ENCODE measurements at places on chromosomes 5 and 9. TPM values are rescaled to one million over a fixed set of nuclear protein-coding genes. Genes with fewer than 3 reads are reported as not detected.

DNA sequence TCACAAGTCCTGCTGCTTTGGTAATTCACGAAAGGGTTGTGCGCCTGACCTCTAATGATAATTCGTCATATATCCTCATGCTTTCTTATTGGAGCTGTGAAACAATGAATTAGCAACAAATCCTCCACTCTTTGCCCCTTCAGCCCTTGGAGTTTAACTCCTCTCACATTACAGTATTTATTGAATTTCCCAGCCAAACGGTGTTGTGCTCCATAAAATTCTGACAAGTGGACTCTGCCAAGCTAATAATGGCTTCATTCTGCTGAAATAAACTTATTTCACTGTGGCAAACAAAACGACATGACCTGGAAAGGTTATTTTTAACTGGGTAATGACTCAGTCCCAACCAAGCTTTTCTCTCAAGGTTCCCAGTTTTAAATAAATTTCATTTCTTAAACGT lies 984.4 kb upstream of the DMAC1 start:
- H3K4me1 ChIP-seq: no peaks in the 10 kb centered on the region
- no peak overlapping the region for H3K4me3 ChIP-seq
- no peaks in the 10 kb centered on the region for H3K27me3 ChIP-seq
- no peaks in the 10 kb centered on the region for H3K36me3 ChIP-seq

GRCh38 chr9:133119846-133120500 lies 1.1 kb downstream of the RALGDS start:
- DNase-seq: no peak
- H3K36me3 ChIP-seq: no peaks in the 10 kb centered on the region
- peaks cover 62% of the 10 kb centered on the region for H3K4me1 ChIP-seq
- H3K27ac ChIP-seq: peak overlapping the region; percentile 74

GRCh38 chr5:92678640-92679039 lies 902.4 kb downstream of the NR2F1-AS1 start:
- H3K27ac ChIP-seq: no peak overlapping the region
- no peak overlapping the region for H3K4me3 ChIP-seq
- no peaks in the 10 kb centered on the region for H3K4me1 ChIP-seq
- no peak for DNase-seq

GRCh38 chr5:51384281-51384840 lies 1.1 kb downstream of the ISL1 start:
- no peak overlapping the region for H3K27ac ChIP-seq
- H3K27me3 ChIP-seq: peaks cover 24% of the 10 kb centered on the region
- no peak for DNase-seq
- H3K4me3 ChIP-seq: no peak overlapping the region
- no peaks in the 10 kb centered on the region for H3K36me3 ChIP-seq

DNA sequence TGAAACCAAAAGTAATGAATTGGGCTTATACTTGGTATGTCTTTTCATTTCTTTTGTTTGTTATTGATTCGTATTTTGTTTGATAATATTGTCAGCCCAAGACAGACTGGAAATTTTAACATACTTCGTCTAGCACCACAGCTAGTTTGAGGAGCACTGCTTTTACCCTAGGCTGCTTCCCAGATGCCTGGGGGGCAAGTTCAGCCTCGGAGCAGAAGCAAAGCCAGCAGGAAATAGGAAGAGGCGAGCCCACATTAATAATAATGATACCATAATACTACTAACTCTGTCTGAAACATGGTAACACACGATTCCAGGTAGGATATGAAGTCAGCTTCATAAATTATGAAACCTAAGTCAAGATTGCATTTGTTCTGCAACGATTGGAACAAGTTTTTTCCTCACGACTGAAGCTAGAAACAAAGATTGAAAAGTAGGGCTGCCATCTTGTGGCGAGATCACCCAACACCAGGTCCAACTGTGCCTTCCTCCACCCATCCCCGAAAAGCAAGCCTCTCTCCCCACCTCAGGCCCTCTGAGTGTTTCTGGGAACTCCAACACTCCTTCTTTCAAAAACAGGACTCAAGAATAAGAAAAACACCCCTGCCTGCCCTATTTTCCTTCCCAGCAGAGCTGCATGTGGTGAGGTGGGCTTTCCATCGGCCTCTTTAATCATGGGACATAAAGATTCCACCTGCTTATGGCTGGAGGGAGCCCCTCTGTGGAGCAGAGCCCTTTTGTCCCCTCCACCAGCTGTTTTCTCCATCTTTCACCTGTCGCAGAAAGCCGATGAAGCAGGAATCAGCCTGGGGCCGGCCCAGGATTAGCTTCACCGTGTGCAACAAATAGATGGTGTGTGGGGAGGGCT lies 236.4 kb downstream of the CAAP1 start:
- no peak overlapping the region for H3K4me3 ChIP-seq
- no peaks in the 10 kb centered on the region for H3K27me3 ChIP-seq
- H3K27ac ChIP-seq: no peak overlapping the region
- H3K36me3 ChIP-seq: no peaks in the 10 kb centered on the region
- no peaks in the 10 kb centered on the region for H3K4me1 ChIP-seq

GRCh38 chr5:39461007-39461682 lies 36.4 kb upstream of the DAB2 start:
- no peaks in the 10 kb centered on the region for H3K36me3 ChIP-seq
- H3K4me1 ChIP-seq: no peaks in the 10 kb centered on the region
- no peak for DNase-seq
- H3K4me3 ChIP-seq: no peak overlapping the region
- H3K27me3 ChIP-seq: no peaks in the 10 kb centered on the region
- H3K27ac ChIP-seq: no peak overlapping the region

- H3K27me3 ChIP-seq: no peaks in the 10 kb centered on the region
- H3K4me3 ChIP-seq: no peak overlapping the region
- H3K4me1 ChIP-seq: no peaks in the 10 kb centered on the region
- H3K36me3 ChIP-seq: no peaks in the 10 kb centered on the region
Observed at GRCh38 chr5:56026863-56027300, 32.1 kb upstream of the IL6ST start.

DNA sequence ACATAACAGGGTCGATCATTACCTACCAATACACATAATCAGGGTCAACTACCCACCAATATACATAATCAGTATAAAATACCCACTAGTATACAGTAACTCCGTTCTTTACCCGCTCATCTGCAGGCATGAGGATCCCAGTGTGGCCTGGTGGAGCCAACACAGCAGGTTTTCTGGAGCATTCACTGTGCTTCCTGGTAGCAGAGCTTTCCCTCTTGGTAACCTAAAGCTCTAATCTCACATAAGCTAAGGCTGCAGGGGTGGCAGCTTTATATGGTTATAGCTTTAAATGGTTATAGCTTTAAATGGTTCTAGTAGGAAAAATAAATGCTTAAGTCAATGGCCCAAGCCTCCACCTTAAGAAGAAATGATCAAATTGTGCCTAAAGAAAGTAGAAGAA lies 11.9 kb downstream of the LCN1 start:
- H3K27ac ChIP-seq: no peak overlapping the region
- H3K4me3 ChIP-seq: no peak overlapping the region
- H3K4me1 ChIP-seq: no peaks in the 10 kb centered on the region
- H3K36me3 ChIP-seq: no peaks in the 10 kb centered on the region
- DNase-seq: no peak

- no peak overlapping the region for H3K4me3 ChIP-seq
- no peak for DNase-seq
- no peaks in the 10 kb centered on the region for H3K36me3 ChIP-seq
- H3K27me3 ChIP-seq: no peaks in the 10 kb centered on the region
- no peak overlapping the region for H3K27ac ChIP-seq
Observed at GRCh38 chr9:95587021-95587964, 70.5 kb upstream of the PTCH1 start.

DNA sequence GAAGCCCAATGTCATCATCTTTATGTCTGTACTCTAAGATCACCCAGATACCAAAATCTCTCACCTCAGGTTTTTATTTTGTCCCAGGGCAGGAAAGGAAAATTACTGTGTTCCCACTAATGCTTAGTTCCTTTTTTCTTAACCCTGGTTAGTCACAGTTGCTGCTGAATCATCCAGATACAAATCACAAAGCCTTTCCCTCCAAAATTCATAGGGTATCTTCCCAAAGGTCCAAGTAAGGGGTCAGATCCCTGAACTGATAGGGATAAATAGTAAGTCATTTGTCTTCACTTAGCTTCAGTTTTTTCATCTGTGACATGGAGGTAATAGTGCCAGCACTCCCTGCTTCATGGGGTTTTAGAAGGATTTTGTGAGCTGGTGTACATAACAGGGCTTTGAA lies 2.2 kb downstream of the PLCXD3 start:
- H3K27ac ChIP-seq: no peak overlapping the region
- H3K4me1 ChIP-seq: no peaks in the 10 kb centered on the region
- no peak for DNase-seq
- no peak overlapping the region for H3K4me3 ChIP-seq

GRCh38 chr9:112884101-112884500 lies 6.6 kb downstream of the SLC46A2 start:
- DNase-seq: no peak
- H3K36me3 ChIP-seq: no peaks in the 10 kb centered on the region
- H3K4me3 ChIP-seq: no peak overlapping the region

GRCh38 chr5:5881294-5881693 lies 458.8 kb downstream of the ICE1 start:
- no peak overlapping the region for H3K4me3 ChIP-seq
- no peaks in the 10 kb centered on the region for H3K27me3 ChIP-seq
- DNase-seq: no peak
- H3K27ac ChIP-seq: no peak overlapping the region

GRCh38 chr5:56195016-56195415 lies 38.1 kb downstream of the ANKRD55 start:
- H3K4me3 ChIP-seq: no peak overlapping the region
- DNase-seq: no peak
- no peaks in the 10 kb centered on the region for H3K27me3 ChIP-seq

DNA sequence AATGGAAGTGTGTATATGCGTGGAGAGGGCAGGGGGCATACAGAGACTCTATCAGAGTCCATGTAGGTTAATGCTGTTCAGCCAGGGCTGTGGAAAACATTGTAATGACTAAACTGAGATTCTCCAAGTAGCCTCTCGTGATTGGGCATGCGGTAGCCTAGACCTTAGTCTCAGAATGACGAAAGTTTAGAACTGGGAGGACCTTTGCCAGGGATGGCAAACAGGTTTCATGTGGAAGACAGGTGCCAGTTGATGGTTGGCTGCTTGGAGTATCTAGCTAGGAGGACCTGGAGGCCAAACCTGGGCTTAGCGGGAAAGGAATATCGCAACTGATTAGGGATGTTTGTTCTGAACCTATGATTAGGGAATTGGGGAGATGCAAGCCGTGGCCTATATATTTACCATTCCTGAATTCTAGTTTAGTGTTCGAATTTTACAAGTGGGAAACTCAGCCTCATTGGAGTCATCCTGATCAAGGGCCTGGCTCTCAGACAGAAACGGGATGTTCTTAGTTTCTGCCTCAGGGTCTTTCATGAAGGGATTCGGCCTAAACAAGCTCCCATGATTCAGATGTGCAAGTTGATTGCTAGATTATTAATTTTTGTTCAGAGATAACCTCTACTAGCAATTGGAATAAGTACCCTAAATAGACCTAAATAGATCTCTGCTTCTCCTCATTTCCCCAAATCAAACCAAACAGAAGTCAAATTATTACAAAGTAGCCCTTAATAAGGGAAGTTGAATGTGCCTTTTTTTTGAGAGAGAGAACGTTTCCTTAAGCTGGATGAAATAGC lies 26.8 kb upstream of the TJP2 start:
- no peaks in the 10 kb centered on the region for H3K27me3 ChIP-seq
- no peak overlapping the region for H3K27ac ChIP-seq
- no peaks in the 10 kb centered on the region for H3K4me1 ChIP-seq

DNA sequence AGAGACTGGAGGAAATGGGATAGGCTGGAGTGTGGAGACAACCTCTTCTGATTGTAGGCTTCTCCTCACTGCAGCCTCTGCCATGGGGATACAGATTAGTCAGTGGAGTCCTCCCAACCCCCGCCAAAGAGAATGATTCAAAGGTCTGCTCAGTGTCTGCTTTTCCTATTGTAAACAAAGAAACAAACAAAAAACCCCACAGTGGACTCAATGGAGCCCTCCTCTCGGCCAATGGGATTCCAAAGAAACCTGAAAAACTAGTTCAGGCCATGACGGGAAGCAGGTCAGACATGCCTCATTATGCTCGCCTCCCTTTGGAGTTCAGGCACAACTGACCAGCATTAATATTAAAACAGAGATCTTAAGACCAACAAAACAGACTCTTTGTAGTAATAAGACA lies 85.8 kb downstream of the SEC61B start:
- H3K4me1 ChIP-seq: no peaks in the 10 kb centered on the region
- no peaks in the 10 kb centered on the region for H3K27me3 ChIP-seq
- no peak overlapping the region for H3K4me3 ChIP-seq
- H3K27ac ChIP-seq: no peak overlapping the region

DNA sequence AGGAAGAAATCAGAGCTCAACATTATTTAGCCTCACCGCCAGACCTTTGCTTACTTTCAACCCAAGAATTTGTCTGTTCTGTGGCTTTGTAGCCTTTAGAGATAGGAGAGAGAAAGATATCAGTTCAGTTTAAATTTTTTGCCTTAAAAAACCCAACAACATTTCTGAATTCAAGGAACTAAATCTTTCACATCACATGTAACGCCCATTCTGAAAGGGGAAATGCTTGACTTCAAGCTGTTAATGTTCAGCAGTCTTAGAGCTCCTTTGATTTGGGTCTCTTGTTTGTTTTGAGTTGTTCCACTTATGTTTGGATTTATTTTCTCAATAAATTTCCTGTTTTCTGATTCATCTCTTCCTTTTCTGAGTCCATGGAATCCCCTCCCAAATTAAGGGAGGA lies 294.5 kb downstream of the ARHGAP26 start:
- peaks cover 10% of the 10 kb centered on the region for H3K36me3 ChIP-seq
- no peak overlapping the region for H3K4me3 ChIP-seq
- no peak for DNase-seq
- H3K27ac ChIP-seq: no peak overlapping the region
- H3K27me3 ChIP-seq: no peaks in the 10 kb centered on the region

- H3K4me3 ChIP-seq: no peak overlapping the region
- no peak overlapping the region for H3K27ac ChIP-seq
- no peaks in the 10 kb centered on the region for H3K36me3 ChIP-seq
- no peaks in the 10 kb centered on the region for H3K27me3 ChIP-seq
- DNase-seq: no peak
- H3K4me1 ChIP-seq: peaks cover 7% of the 10 kb centered on the region
Observed at GRCh38 chr5:56566374-56567249, 248.7 kb upstream of the MAP3K1 start.

DNA sequence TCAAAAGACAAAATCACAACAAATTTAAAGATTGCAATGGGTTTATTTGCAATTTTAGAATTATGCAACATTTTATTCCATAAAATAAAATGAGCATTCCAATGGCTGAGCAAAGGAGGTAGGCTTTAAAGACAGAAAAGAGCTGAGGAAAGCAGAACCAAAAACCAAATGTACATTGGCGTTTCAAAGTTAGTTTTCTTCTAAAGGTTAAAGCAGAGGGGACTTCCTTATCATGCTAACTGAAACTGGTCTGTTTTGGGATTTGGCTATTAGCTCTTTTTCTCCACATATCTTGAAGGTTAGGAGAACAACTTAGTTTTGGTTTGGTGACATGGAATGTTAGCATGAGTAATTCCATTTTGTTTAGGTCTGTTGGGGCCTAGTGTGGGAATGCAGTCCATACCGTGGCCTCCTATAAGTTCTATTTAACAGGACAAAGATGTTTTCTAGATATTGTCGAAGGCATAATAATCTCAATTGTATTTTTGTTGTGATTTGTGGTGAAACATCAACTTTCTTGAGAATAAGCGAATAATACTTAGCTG lies 20.3 kb downstream of the DCP2 start:
- H3K27me3 ChIP-seq: no peaks in the 10 kb centered on the region
- peaks cover 13% of the 10 kb centered on the region for H3K36me3 ChIP-seq
- no peak overlapping the region for H3K27ac ChIP-seq

Gene BARHL1
- not detected for total RNA-seq

Gene CD274
- 13.2 TPM for total RNA-seq

Gene IL31RA
- not detected for total RNA-seq

Gene INSL4
- not detected for total RNA-seq

Gene SEMA5A
- total RNA-seq: not detected

Gene OR1Q1
- total RNA-seq: not detected

Gene OR1N1
- total RNA-seq: not detected

Gene FREM1
- not detected for total RNA-seq

Gene GABRA1
- total RNA-seq: not detected

Gene FLT4
- 8.2 TPM for total RNA-seq

Gene GGTA1
- total RNA-seq: not detected
